Brain (organoid and tissue), 16 donors: ENCODE measurements at places on chromosomes 6 and 20. TPM values are rescaled to one million over a fixed set of nuclear protein-coding genes. Genes with fewer than 3 reads are reported as not detected.

The PTGIS gene
- polyA plus RNA-seq: 0.63 TPM

The GNMT gene
- polyA plus RNA-seq: 0.32 TPM

The CRISP2 gene
- not detected for polyA plus RNA-seq

The ZBTB22 gene
- 29.4 TPM for polyA plus RNA-seq

The C6orf15 gene
- polyA plus RNA-seq: not detected

The NQO2 gene
- polyA plus RNA-seq: 16.8 TPM

The RPS18 gene
- polyA plus RNA-seq: 5,109 TPM

The DEFB112 gene
- not detected for polyA plus RNA-seq

The RANBP9 gene
- 61.8 TPM for polyA plus RNA-seq

The DDX43 gene
- not detected for polyA plus RNA-seq

The SLC4A11 gene
- polyA plus RNA-seq: 9.7 TPM

The RAET1L gene
- polyA plus RNA-seq: not detected

The SASH1 gene
- 11.3 TPM for polyA plus RNA-seq

The CST2 gene
- polyA plus RNA-seq: not detected

The LIME1 gene
- 5.6 TPM for polyA plus RNA-seq

The SIGLEC1 gene
- polyA plus RNA-seq: 0.97 TPM

The RAB5IF gene
- polyA plus RNA-seq: 119 TPM

The WFDC10B gene
- polyA plus RNA-seq: not detected

The SMIM13 gene
- polyA plus RNA-seq: 6.4 TPM

The LPA gene
- 0.05 TPM for polyA plus RNA-seq

The LGSN gene
- 5.6 TPM for polyA plus RNA-seq

The SNAP25 gene
- 237 TPM for polyA plus RNA-seq

The TOX2 gene
- 39.5 TPM for polyA plus RNA-seq

The STMN3 gene
- 455 TPM for polyA plus RNA-seq

The TREML2 gene
- not detected for polyA plus RNA-seq

The PAK5 gene
- 7.2 TPM for polyA plus RNA-seq

The VPS52 gene
- polyA plus RNA-seq: 87.1 TPM

The SSTR4 gene
- not detected for polyA plus RNA-seq
